NCI-H1436 (cell line): ENCODE measurements at places on chromosomes 7 and 10.

- DNase-seq = no peak
Observed at GRCh38 chr10:12689893-12690292, 311.6 kb downstream of the CCDC3 start.

DNA sequence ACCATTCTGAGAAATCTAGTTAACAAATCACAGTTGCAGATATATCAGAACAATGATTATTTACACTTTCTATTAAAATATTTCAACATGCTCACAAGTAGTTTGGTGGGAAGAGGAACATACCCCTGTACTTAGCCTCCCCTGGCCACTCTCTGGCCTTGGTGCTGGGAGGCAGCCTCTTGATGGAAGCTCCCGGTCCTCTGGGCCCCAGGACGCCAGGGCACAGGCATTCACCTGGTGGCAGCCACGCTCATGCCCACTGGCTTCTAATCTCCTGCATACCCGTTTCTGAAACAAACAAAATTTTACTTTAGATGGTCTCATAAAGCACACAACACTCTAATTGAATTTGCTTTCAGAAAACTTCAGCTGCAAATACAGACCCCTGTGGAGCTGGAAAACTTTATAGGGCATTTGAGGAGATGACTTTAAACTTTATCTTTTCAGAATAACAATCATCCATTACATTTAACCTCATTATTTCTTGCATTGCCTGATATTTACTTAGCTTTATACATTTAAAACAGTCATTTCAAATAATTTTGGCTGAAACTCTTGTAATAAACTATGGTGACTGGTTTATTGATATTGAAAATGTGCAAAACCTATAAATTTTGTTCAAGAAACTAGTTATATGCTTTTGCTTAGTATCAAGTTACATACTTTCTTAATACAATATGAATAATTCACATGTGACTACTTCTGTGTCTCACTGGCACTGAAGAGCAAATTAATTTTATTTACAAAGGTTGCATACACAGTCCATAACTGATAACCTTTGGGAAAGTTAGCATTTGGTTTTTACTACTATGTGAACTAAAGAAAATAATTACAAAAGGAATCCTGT, 30.8 kb downstream of the C10orf143 start:
- no peak for DNase-seq

- no peak for DNase-seq
Observed at GRCh38 chr7:152868122-152869040, 108.8 kb downstream of the ACTR3B start.

DNA sequence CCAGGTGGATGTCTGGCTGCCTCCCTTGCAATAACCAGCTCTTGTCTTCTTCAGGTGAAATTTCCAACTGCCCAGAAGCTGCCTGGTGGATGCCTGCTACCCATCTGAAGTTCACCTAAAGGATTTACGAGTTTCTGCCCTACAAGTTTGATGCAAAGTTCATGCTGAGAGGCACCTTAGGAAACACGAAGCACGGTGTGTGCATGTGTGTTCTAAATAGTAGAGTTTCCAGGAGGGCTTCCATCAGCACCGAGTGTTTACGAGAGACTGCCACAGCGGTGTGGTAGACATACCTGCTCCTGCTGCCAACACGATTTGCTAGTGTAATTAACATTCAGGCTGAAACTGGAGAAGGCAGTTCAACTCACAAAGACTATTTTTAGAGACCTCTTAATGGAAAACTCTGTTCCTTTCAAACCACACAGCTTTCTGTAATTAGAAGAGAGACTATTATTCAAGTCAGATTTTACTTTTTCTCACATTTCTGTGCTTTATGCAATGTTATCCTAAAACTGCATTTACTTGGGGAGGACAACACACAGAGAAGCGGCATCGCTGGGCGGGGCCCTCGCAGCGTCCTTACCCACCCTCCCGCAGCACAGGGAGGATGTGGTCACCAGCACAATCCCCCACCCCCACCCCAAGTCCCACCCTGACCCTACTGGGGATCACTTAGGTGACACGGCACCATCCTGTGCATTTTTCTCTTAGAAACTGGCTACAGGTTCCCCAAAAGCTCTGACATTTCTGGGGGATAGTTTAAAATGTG, 15.5 kb upstream of the CPXM2 start:
- DNase-seq = peak; percentile 28

GRCh38 chr10:29950391-29950790, 109.0 kb downstream of the JCAD start:
- no peak for DNase-seq
